CD4-positive, alpha-beta memory T cell (primary cell): ENCODE measurements at places on chromosomes 4 and X.

GRCh38 chr4:184616633-184617551 is 32.4 kb downstream of the CASP3 start:
- DNase-seq, result no peak

DNA sequence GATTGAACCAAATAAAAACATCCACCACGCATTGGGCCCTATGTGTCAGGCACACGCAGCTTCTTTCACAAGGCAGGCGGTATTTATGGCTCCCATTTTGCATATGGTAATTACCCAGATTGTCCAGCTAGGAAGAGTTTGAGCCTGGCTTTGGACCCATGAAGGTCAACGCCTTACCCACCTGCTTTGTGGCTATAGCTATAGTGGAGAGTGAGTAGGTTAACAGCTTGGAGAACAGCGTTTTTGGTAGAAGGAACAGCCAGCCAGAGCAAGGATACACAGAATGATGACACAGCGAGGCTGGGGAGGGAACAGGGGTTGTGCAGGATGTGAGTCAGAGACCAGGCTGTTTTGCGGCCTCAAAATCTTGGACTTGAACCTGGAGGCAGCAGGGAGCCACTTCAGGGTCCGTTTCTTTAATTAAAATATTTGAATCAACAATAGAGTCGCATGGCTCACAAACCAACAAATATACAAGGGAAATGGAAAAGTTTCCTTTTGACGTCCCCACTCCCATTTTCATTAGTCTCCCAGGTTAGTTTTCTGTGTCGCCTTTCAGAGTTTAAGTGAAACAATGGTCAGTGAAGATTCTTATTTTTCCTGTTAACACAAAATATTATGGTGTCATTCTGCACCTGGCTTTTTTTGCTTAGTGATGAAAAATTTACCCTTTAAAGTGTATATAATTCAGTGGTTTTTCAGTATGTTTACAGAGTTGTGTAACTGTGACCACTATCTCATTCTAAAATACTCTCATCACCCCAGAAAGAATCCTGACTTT is 118.2 kb upstream of the STX18 start:
- no peak for DNase-seq

GRCh38 chrX:102113367-102113766 is 12.1 kb upstream of the TCEAL2 start:
- no peak for DNase-seq

GRCh38 chr4:113563691-113564378 is 197.7 kb downstream of the CAMK2D start:
- DNase-seq, result no peak
